Purkinje cell (primary cell): ENCODE measurements at places on chromosomes 12 and 14. TPM values are rescaled to one million over a fixed set of nuclear protein-coding genes. Genes with fewer than 3 reads are reported as not detected.

The TPPP2 gene
- not detected in 2 replicates for polyA plus RNA-seq

The MGP gene
- 0.43 and 7.6 TPM in 2 replicates for polyA plus RNA-seq

The OR4K17 gene
- not detected in 2 replicates for polyA plus RNA-seq

The FAM181A gene
- polyA plus RNA-seq = not detected in 2 replicates

The PELI2 gene
- 1.7 and 4.9 TPM in 2 replicates for polyA plus RNA-seq

The ADCY4 gene
- 0.99 TPM in 1 of 2 replicates, not detected in the other for polyA plus RNA-seq

The NAA30 gene
- 25.7 and 34.8 TPM in 2 replicates for polyA plus RNA-seq

The KLRD1 gene
- polyA plus RNA-seq = 0.09 and 0.32 TPM in 2 replicates
